ENCODE measurements at places on chromosomes 5 and 9.
A peak's percentile ranks its signal among the peaks of the same experiment; 100 is the strongest.

DNA sequence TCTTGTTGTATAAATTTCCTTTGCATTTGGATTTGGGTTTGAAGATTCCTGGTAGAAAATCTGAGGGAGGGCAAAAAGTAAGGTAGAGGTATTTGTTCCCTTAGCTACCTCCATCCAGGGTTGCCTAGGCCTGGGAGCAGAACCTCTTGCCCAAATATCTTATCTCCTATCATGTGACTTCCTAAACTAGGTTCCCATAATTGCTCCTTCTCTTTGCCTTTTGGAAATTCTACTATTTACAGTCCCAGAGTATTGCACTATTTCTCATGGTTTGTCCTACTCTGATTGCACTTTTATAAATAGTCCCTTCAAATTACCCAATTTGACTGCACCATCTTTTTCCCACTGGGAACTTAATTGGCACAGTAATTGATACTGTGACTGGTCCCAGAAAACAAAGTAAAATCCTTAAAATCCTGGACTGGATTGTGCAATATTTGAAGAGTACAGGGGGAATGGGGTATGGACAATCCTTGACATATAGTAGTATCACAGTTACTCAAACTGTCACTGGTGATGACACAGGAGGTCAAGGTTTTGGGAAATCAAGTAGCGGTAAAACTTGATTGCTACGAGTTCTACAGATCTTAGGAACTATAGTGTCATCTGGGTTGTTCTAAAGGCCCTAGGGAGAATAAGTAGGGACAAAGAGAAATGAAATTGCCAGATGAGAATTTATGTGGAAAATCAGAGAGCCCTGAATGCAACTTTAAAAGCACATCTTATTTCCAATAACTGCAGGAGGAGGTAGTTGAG lies 31.5 kb upstream of the TMED7 start:
- DNase-seq, result no peak

DNA sequence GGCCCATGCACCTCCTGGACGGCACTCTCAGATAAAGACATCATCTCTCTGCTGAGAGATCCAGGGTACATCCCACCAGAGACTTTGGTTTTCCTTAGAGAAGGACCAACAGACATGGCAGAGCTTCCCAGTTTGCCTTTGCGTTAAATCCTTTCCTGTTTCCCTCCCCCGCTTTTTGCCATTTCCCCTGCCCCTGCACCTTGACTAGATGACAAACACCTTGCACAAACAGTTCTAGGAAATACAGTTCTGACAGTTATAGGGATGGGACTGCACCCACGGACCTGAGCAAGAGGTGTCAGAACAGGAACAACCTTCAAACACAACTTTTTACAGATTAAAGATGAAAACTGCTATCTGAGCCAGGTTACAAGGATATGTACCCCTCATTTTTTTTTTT lies 288.9 kb downstream of the MSX2 start:
- no peak for DNase-seq

GRCh38 chr5:163757344-163757743 lies 251.9 kb downstream of the MAT2B start:
- no peak for DNase-seq

DNA sequence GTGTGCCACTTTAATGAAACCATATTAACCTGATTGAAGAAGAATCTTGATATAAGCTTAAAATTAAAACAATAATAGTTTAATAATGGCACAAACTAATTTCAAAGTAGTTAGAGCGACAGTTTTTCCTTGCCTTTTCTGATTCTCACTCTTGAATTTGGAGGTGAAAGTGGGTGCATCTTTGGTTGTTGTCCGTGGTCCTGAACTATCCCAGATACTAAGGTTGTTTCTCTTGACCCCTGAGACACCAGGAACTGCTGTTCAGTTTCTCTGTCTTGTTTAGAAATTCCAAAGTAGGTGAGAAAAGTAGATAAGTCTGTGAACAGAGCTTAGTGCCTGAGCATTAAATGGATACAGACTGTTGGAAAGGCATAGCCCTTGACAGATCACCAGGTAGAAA lies 274.7 kb downstream of the FBXL7 start:
- no peak for DNase-seq

DNA sequence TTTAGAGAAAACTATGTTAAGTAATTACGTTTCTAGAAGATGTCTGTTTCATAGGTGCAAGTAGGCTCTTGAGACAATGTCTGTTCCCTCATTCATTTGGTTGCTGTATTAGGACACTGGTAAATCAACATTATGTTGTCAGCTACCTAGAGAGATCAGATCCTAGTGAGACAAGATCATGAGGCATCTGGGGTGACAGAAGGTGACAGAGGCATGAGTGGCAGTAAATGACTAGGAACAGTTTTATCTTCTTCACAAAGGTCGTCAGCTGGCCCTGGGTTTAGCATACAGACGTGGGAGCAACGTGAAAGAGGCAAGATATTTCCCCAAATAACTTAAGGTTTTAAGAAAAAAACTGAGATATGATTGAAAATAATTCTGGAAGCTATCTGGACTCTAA lies 1926.3 kb upstream of the WWC1 start:
- DNase-seq, result no peak

- DNase-seq, result no peak
Measured at GRCh38 chr5:140563596-140563995, 802 bp downstream of the APBB3 start.

DNA sequence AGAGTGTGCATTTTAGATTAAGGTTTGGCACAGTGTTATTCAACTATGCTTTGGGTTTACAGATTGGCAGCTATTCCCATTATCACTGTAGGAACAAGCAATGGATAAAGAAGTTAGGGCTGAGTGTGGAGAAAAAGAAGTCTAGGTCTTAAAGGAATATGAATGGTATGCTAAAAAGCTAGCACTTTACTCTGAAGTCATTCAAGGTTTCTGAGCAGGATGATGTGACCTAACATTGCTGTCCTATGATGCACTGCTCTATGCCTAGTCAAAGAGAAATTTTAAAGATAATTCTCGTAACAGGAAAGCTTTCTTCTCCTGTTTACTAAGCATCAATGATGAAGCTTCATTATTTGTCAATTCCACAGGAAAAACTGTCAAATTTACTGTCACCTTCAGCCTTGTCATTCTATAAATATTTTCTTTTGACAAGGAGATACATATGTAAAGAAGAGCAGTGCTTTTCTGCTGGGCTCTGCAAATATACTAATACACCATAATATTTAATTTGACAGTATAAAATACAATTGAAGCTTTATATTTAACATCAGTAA lies 476.1 kb upstream of the PTPRD start:
- no peak for DNase-seq

GRCh38 chr9:99906403-99907207 lies at the start of gene STX17:
Gene STX17 (plus strand): TSS chr9:99906654. CDS start chr9:99915240, 8,586 bp downstream.
- DNase-seq, result peak; percentile 83

GRCh38 chr5:41432481-41433253 lies 77.7 kb downstream of the PLCXD3 start:
- no peak for DNase-seq

- DNase-seq, result no peak
Measured at GRCh38 chr9:110579862-110580219, 300 bp upstream of the SVEP1 start.

DNA sequence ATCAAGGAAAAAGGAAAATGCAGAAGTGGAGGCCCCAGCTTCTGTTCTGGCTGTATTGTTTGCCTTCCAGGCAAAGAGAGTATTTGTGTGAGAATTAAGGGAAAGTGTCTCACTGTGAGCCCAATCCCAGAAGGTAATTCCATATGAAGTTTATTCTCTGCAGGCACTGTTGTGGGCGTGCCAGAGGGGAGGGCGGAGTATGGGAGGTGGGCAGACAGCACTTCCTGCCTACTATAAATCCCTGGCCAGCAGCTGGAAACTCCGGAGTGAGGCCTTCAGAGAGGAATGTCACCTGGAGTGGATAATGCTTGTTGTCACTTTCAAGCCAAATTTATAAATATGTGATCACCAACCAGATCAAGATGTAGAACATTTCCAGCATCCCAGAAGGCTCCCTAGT lies 209.5 kb downstream of the ARHGAP26 start:
- DNase-seq, result no peak

DNA sequence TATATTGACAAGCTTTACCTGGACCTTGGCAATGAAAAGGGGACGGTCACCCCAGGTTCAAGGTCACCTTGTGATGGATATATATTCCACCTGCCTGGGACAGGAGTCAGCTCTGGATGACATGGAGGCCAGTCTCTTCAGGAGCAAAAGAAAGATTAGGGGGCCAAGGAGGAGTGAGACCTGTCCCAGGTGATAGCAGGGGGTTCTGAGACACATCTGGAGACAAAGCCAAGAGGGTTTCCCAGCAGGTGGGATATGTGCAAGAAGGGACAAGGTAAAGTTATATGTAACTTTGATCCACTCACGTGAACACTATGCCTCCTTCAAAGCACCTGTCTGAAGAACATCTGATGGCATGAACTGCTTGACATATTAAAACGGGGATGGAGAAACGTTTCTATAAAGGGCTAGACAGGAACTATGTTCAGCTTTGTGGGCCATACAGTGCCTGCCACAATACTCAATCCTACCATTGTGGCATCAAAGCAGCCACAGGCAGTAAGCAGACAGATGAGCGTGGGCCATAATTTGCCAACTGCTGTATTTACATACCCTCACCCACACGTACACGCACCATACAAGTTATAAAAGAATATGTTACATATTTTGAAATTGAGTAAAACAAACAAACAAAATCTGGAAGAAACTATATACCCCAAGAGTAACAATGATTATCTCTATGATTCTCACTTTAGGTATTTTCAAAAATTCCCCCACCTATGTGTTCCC lies 62.9 kb upstream of the ZNF622 start:
- no peak for DNase-seq

GRCh38 chr9:99415606-99416005 lies 193.5 kb downstream of the SEC61B start:
- DNase-seq, result no peak

DNA sequence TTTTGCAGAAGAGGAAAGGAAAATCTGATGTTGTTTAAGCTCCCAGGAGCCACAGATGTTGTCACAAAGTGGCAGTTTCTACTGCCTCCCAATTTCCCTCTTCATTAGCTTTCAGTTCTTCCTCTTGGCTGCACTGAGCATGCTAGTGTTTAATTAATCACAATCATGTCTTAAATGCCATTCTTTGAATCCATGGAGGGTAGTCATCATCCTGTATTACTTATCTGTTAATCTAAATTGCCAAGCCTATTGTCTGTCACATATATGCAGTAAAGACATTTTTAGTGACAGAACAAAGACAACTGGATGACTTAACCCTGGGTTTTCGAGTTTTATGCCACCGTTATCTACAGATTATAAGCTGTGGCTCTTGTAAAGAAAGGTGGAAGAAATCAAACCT lies 14.7 kb downstream of the KLHL9 start:
- DNase-seq, result no peak

DNA sequence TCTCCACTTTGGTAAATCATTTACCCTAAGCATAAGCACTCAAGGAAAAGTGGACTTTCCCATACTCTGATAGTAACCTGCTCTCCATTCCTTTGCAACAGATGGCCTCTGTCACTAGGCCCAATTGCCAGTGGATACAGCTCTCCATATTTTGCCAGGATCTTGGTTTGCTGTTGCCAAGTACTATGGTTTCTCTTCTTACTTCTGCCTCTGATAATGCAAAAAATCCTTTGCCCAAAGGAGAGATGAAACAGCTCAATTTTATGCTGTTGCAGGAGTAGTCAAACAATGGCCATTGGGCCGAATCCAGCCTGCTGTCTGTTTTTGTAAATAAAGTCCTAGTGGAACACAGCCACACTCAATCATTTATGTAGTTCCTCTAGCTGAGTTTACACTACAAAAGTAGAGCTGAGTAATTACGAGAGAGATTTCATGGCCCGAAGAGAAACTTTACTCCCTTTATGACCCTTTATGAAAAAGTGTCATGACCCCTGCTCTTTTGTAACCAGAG lies 92.5 kb downstream of the HTR4 start:
- DNase-seq, result peak; percentile 1

DNA sequence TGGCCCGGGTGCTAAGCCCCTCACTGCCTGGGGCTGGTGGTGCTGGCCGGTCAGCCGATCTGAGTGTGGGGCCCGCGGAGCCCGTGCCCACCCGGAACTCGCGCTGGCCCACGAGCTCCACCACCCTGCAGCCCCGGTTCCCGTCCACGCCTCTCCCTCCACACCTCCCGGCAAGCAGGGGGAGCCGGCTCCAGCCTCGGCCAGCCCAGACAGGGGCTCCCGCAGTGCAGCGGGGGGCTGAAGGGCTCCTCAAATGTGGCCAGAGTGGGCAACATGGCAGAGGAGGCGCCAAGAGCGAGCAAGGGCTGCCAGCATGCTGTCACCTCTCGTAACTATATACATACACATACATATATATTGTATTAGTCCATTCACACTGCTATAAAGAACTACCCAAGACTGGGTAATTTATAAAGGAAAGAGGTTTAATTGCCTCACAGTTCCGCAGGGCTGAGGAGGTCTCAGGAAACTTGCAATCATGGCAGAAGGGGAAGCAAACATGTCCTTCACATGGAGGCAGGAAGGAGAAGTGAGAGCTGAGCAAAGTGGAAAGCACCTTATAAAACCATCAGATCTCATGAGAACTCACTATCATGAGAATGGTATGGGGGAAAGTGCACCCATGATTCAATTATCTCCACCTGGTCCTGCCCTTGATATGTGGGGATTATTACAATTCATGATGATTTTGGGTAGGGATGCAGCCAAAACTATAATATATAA lies 56.8 kb downstream of the LIX1 start:
- DNase-seq, result no peak

GRCh38 chr5:30387974-30388632 lies 805.4 kb upstream of the CDH6 start:
- DNase-seq, result no peak

DNA sequence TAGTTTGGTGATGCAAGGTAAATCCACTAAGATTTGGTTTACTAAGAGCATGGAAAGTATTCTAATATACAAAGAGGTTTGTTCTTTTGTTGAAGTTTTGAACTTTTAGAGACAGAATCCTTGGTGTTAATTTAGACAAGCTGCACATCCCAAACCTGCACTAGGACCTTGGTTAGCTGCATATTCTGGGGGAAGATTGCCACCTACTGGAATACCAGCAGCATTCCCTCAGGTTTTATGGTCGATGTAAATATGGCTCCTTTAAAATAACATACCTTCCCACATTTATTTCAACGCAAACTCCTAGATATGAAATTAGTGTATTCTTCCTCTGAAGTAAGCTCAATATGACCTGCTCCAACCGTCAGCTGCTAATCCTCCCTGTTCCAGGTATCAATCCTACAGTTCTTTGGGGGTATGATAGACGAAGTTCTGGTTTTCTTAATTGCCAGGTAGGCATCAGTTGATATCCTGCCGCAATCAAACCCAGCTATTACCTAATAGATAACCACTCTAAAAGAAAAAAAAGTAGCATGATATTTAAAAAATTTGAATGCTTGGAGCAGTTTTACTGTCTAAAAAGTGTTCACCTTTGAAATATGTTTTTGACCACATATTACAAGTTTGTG lies 624.1 kb downstream of the ISL1 start:
- peak; percentile 8 for DNase-seq
